Stimulated activated CD8-positive, alpha-beta memory T cell treated with anti-CD3 and anti-CD28 coated beads, Interleukin-4, amount 100 ng/mL, for 48 hours (primary cell): ENCODE measurements at places on chromosomes 7 and 10.

- DNase-seq: no peak
Observed at GRCh38 chr7:35761871-35762677, 38.8 kb upstream of the SEPTIN7 start.

DNA sequence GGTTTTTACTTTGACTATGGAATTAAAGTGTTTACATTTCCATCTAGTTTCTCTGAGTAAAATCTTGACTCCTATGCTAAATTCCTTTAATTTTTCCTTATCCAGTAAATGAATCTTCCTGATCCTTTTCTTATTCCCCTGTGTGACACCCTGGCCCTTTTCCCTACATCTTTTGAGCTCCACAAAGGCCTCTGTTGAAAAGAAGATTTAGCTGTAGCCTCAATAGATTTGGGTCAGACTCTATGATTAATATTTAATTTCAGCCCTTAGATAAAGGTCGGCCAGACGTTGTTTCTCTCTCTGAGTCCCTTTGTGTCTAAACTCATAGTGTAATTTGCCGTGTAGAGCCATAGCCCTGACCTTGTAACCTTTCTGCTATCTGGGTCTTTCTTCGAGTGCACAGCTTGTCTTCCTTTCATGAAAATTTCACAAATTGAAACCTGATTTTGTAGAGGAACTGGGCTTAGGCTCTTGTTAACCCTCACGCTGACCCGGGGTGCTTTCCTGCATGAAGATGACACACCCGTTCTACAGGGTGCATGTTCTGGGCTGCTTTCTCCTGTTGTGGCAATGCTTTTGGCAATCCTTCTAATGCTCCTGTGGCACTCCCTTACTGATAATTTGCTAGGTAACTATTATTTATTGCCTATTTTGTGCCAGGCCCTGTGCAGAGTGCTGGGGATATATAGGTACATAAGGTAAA, 21.2 kb downstream of the LSMEM1 start:
- DNase-seq: no peak

DNA sequence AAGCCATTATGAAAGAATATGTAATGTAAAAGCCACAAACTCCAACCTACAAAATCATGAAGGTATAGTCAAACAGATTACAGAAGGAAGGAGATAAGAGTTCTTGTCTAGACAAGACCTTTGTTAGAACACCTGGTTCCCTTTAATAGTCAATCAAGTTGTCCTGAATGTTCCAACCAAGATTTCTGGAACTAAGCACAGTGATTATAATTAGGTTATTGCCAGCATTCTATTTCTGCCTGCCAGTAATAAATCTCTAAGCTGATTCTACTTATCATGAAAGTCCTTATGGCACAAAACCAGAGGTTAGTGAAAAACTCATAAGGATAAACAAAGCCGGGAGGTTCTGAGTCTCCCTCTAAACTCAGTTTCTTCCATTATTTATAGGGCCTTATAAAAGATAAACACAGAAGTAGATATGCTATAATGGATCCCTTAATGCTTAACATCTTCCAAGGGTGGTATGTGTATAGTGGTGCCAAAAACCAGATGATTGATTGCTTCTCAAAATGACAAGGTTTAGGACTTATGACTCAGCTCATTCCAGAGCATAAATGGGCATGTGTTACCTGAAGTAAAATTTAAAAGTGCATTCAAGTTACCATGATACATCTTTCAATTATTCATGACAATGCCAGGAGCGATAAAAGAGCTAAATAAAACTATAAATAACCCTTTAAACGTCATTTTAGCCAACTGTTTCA, 237.2 kb downstream of the CSTF2T start:
- DNase-seq: no peak

DNA sequence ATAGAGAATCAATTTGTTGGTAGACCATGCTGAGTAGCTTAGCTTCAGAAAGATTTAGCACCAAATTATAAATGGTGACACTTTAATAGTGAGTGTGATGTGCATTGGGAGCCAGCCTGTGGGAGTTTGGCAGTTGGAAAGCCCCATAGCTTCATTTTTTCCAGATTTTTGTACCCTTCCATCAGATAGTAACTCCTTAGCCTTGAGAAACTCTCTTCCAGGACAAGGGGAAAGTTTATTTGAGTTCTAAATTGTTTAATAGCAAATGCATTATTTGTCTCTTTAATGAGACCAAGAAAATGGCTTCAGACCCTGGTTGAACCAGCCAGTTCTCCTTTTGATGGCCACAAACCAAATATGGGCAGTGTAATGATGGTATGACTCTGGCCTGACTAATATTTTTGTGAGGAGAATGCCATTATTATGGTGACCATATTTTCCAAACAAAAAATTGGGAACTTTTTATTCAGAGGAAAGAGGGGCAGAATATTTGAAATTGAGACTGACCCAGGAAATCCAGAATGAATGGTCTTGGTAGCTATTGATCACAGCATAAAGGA, 49.8 kb downstream of the PLCE1 start:
- DNase-seq: no peak

- no peak for DNase-seq
Observed at GRCh38 chr7:116576350-116577319, 51.8 kb downstream of the CAV1 start.

DNA sequence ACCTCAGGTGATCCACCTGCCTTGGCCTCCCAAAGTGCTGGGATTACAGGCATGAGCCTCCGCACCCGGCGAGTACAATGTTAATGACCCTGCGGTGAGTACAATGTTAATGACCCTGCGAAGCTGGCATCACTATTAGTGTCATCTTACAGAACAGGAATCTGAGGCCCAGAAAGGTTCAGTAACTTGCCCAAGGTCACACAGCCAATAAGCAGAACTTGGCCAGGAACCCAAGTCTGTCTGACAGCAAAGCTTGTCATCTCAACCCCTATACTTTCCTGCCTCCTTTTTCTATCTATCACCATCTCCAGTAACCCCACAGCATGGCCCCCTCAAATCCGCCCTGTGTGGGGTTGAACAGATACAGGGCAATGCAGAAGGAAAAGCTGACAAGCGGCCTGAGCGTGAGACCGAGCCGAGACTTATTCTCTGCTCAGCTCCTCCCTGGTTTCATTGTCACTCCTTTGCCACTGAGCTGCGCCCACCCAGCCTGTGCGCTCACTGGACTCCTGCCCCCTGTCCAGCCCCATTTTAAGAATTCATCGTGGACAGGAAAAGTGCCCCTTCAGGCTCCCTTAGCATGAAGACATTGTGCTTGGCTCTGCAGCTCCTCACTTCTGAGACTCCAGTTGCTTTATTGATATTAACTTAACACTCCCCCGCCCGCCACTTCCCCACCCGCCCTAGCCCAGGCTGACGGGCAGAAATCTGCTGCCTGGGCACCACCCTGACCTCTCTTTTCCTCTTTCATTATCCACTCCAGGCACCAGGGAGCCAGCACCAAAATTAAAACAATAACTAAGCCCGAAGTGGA, 58.1 kb upstream of the LBX1 start:
- DNase-seq: no peak

DNA sequence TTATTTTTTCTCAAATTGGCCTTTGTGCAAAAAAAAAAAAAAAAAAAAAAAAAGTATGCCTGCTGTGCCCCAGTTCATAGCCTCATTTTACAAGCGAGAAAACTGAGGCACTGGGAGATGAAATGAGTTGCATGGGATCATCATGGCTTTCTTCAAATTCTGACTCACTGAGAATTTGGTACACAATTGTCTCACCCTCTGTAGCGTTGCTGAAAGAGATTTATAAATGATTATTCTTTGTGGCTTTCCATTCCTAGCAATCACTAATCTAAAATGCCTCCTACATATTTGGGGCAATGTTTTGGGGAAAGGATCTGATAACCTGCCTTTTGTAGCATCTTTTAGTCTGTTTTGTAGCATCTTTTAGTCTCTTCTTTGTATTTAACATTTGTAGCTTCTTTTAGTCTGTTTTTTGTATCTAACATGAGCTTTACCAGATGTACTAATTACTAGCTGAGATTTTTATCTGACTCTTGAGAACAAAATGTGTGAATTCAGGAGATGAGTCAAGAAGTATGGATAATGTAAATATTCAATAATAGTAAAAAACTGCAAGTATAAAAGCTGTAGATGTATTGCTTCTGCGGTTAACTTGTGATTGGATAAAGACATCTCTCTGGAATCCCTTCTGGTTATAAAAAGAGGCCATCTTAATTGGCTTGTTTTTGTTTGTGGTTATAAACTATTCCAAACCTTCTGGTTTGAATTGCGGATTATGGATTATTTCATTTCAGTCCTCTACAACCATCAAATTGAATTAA, 161.4 kb downstream of the ARID5B start:
- no peak for DNase-seq

DNA sequence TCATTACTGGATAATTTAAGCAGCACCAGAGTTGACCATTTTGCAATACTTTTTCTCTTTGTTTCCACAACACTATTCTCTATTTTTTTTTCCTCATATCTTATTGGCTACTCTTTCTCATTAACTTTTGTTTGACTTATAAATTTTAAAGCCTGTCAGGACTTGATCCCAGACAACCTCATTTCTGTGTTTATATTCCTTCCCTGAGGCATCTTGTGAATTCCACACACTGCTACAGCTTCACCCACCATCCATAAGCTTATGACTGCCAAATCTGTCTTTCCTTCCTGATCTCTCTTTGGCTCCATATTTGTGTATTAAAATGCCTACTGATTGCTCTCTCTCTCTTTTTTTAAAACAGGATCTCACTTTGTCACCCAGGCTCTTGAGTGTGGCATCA, 124.6 kb upstream of the MBL2 start:
- no peak for DNase-seq

- DNase-seq: no peak
Observed at GRCh38 chr10:95451568-95452524, 109.3 kb downstream of the SORBS1 start.

DNA sequence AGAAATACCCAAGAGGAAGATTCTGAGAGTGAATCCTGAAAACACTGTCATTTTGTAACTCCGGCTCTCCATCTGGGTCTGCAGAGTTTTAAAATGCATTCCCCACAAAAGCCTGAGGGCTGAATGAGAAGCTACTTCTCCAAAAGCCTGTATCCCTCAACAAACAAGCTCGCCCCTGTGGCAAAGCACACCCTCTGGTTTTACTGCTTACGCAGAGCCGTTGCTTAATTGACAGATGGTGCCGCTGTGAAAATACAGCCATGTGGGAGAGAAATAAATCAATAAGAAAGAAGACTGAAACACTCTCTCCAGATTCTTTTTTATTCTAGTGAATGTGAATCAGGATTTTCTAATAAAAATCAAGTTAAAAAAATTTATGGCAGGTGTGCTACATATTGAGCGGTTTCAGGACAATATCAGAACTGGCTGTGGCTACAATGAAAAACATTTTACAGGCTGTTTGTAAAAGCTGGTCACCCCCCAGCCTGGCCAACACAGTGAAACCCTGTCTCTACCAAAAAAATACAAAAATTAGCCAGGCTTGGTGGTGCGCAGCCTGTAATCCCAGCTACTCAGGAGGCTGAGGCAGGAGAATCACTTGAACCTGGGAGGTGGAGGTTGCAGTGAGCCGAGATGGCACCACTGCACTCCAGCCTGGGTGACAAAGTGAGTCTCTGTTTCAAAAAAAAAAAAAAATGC, 32.5 kb downstream of the C7orf33 start:
- no peak for DNase-seq

DNA sequence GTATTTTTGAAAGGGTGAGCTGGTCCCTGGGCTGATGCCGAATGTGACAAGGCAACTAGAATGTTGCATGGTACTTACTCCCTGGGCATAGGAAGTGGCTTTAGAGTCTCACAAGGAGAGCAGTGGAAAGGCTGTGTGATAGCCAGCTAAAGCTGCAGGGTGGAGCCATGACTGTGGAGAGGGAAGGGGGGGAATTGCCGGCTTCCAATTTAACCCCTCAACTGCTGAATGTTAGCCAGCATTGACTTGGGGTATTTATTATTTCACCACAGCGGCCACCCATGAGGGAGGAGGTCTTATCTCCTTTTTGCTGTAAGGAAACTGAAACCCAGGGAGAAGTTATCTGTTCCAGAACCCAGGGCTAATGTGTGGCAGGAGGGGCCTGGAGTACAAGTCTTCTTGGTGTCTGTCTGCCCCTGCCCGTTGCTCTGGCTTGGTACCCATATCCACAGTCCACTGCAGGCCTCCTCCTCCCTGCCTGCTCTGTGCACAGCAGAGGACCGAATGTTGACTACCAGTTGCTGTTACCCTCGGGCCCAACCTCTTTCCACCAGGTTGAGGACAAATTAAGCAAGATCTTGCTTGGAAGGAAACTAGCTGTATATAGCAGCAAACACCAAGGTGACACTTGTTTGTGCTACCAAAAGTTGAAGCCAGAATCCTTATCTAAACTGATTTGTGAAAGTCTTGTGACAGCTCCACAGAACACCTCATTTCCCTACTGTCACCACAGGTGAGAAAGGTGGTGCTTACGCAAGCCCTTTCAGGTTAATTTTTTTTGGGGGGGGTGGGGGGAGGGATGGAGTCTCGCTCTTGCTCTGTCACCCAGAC, 37.6 kb downstream of the WBP1L start:
- no peak for DNase-seq

DNA sequence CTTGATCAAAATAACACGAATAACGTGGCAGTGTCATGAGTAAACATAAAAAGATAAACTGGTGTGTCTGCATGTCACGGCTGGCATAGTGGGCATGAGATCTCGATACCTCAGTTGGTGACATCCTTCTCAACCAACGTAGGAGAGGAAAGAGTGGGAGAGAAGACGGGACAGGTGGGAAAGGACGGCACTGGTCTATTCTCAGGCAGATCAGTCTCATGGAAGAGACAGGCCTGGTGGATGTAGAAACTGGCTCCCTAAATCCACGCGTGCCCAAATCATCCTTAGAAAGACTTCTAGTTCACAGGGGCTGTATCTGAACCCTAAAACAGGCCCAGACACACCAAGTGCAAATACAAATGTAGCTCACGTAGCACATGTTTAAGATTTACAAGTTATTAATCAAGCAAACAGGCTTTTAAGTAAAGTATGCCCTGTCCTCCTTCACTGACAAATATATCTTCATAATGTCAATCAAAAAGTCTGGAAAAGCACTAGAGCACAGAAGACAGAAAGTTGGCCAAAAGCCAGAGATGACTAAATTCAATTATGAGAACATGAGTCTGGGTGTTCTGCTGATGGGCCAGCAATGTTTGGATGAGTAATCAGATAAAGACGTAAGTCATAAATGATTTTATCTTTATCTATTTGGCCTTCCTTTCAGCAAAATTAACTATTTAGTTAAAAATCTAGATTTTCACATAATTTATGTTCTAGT, 56.3 kb downstream of the SFMBT2 start:
- no peak for DNase-seq

DNA sequence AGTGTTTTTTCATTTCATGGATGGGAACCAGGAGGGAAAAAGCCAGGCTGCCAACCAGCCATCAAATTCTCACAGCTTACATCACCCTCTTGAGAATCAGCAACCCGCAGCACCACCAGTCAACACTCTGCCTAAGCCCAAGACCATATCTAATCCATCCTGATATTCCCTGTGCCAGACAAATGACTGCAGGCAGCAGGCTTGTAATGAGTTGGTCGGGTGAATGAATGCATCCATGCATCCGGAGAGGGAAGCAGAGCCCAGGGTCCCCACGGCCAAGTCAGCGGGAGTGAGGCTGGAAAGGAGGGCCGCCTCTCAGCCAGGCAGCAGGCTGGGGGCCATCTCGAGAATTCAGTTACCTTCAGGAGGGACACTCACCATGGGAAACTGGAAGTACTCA, 46.9 kb downstream of the SLIT1 start:
- no peak for DNase-seq

GRCh38 chr7:133652547-133652946, 399.7 kb downstream of the EXOC4 start:
- DNase-seq: no peak

- DNase-seq: peak; percentile 9
Observed at GRCh38 chr10:132098539-132099388, 33.0 kb downstream of the JAKMIP3 start.

- DNase-seq: no peak
Observed at GRCh38 chr7:15781944-15782343, 95.5 kb upstream of the MEOX2 start.

GRCh38 chr10:3193751-3194150, 21.2 kb upstream of the PITRM1 start:
- no peak for DNase-seq
